Smooth muscle cell of bladder (primary cell): ENCODE measurements at places on chromosomes 4 and X. TPM values are rescaled to one million over a fixed set of nuclear protein-coding genes. Genes with fewer than 3 reads are reported as not detected.

MAGEA8 gene
- not detected in 2 replicates for total RNA-seq

BEND2 gene
- total RNA-seq: not detected in 2 replicates

GPRIN3 gene
- total RNA-seq: under 0.01 and 0.09 TPM in 2 replicates

REPS2 gene
- 0.09 and 0.14 TPM in 2 replicates for total RNA-seq

HSFX4 gene
- not detected in 2 replicates for total RNA-seq

FABP2 gene
- total RNA-seq: not detected in 2 replicates

CLDN24 gene
- total RNA-seq: not detected in 2 replicates

CDX4 gene
- not detected in 2 replicates for total RNA-seq

PDCL2 gene
- not detected in 2 replicates for total RNA-seq

PIR gene
- total RNA-seq: 26.7 and 32.0 TPM in 2 replicates

MND1 gene
- total RNA-seq: 3.1 TPM in 2 replicates

CYTL1 gene
- total RNA-seq: 3.1 and 53.0 TPM in 2 replicates

CFAP47 gene
- total RNA-seq: under 0.01 and 0.37 TPM in 2 replicates

AKAP14 gene
- not detected in 2 replicates for total RNA-seq

DCAF4L1 gene
- under 0.01 and 0.09 TPM in 2 replicates for total RNA-seq

DOK7 gene
- total RNA-seq: not detected in 2 replicates

CLCN4 gene
- total RNA-seq: 2.5 and 2.7 TPM in 2 replicates

TEX13C gene
- not detected in 2 replicates for total RNA-seq

CYP2U1 gene
- total RNA-seq: 11.2 and 22.3 TPM in 2 replicates

SERPINA7 gene
- not detected in 2 replicates for total RNA-seq

PALLD gene
- 77.7 and 120 TPM in 2 replicates for total RNA-seq

USP51 gene
- total RNA-seq: 1.1 and 1.9 TPM in 2 replicates

LIMCH1 gene
- 16.5 and 42.9 TPM in 2 replicates for total RNA-seq
